ENCODE measurements at places on chromosomes 2 and 18.

DNA sequence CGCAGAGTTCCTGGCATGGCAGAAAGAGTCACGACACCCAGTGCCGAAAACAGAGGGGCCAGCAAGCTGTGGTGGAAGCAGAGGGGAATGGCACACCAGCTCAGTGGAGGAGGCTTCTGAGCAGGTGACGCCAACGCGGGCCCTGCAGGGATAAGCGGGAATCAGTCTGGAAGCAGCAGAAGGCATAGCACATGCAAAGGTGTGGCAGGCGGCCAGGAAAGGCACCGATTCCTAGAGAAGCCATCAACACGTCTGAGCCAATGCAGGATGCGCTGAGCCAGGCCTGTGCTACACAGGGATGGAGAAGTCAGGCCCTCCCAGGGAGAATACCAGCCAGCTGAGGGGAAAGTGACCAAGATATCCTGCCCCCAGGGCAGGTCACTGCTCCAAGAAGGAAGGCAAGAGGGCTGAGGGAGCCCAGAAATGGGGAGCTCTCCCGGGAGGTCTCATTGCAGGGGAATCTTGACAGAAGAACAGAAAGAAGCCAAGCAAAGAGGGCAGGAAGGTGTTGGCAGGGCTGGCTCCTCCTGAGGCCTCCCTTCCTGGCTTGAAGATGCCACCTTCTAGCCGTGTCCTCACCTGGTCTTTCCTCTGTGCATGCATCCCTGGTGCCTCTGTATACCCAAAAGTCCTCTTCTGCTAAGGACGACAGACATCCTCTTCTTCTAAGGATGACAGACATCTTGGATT lies 16.3 kb downstream of the TEX51 start:
- DNase-seq, result no peak

- no peak for DNase-seq
Measured at GRCh38 chr2:173415431-173416381, 61.0 kb downstream of the CDCA7 start.

GRCh38 chr2:2061091-2061696 lies 269.9 kb downstream of the MYT1L start:
- no peak for DNase-seq

GRCh38 chr2:37854676-37855282 lies 70.3 kb upstream of the RMDN2 start:
- no peak for DNase-seq

GRCh38 chr2:68196120-68196716 lies 38.5 kb downstream of the PNO1 start:
- peak; percentile 15 for DNase-seq

DNA sequence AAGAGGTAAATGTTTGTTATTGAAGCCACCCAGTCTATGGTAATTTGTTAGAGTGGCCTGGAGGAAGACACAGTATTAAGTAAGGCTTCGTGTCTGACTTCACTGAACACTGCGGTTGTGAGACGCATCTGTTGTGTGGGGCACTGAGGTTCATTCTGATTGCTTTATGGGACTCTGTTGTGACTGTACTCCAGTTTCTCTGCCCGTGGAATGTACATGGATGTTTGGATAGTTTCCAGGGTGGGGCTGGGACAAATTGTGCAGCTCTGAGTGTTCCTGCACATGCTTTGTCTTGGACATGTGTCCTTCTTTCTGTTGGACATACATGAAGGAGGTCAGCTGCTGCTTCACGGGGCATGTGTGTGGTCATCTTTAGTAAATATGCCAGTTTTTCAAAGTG lies 58.6 kb downstream of the ODC1 start:
- DNase-seq, result no peak

GRCh38 chr2:173584676-173585458 lies 230.2 kb downstream of the CDCA7 start:
- DNase-seq, result peak; percentile 69

GRCh38 chr2:46294176-46294836 lies 2.9 kb upstream of the EPAS1 start:
- no peak for DNase-seq

- no peak for DNase-seq
Measured at GRCh38 chr2:9356261-9356660, 67.1 kb downstream of the ITGB1BP1 start.

DNA sequence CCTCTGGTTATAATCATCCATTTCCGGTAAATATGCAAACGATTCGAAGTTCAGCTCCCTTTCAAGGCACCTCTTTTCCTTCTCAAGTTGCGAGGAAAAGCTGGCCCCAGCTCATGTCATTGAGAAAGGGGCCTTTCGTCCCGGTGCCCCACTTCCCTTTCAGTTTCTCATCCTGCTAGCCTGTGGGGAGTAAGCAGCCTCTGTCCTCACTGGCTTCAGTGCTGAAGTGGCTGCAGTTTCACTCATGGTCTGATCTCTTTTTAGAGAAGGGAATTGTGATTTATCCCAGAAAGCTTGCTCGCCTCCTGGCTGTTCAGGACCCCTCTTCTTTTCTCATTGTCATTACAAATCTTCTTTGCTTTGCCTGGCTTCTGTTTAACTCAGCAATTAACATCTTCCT lies 207.5 kb downstream of the NR4A2 start:
- no peak for DNase-seq

DNA sequence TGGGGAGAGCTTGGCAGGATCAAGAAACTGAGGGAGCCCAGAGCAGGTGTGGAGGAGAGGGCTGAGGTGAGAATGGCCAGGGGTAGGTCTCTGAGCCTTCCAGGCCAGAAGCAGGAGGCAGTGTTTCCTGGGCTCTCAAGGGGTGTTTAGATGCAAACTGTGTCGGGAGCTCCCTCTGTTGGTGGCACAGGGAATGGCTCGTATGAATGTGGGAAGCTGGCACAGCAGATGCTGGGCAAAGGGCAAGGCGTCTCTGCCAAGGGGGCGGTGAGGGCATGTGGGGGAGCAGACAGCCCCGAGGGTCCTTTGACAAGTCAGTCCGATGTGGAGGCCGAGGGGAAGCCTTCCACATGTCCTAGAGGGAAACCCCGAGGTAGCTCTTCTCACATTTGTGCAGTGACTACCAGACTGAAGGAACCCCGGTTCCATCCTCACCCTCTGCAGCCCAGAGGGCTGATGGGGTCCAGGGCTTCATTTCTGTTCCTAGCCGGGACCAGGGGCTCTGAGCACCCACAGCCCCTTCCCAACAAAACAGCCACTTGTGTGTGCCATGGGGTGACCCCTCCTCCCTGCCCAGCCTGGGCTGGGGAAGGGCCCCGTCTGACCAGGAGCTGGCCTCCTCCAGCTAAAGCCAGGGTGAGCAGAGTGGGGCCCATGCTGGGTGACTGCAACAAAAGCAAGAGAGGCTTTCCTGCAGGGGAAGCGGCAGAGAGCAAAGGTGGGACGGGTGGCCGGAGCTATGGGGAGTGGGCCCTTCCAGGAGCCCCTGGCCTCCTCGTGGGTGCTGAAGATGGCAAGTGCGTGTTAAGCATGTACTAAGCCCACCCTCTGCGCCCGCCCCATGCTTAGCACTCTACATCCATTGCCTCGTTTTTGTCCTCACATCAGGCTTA lies 103.4 kb downstream of the SEPTIN10 start:
- peak; percentile 64 for DNase-seq

GRCh38 chr2:13005761-13006335 lies 289.1 kb downstream of the TRIB2 start:
- DNase-seq, result no peak
